ENCODE measurements at places on chromosomes 4 and X. TPM values are rescaled to one million over a fixed set of nuclear protein-coding genes. Genes with fewer than 3 reads are reported as not detected.

ESX1 gene
- total RNA-seq = not detected

GPM6B gene
- 0.06 TPM for total RNA-seq

TRAM1L1 gene
- total RNA-seq = 1.4 TPM

MAGEB10 gene
- not detected for total RNA-seq

BEX2 gene
- 1.3 TPM for total RNA-seq

PCDH11X gene
- total RNA-seq = not detected

MAGEC1 gene
- not detected for total RNA-seq

BANK1 gene
- total RNA-seq = 1.1 TPM

DUX4 gene
- total RNA-seq = not detected

CT45A6 gene
- total RNA-seq = not detected

CT45A1 gene
- not detected for total RNA-seq

THAP9 gene
- total RNA-seq = 2.3 TPM

Measured in glomerular endothelial cell (primary cell).